ENCODE measurements at places on chromosomes 7 and 10.

- no peak for DNase-seq
These were observed 27.7 kb downstream of the RAMP3 start for GRCh38 chr7:45185028-45185863.

DNA sequence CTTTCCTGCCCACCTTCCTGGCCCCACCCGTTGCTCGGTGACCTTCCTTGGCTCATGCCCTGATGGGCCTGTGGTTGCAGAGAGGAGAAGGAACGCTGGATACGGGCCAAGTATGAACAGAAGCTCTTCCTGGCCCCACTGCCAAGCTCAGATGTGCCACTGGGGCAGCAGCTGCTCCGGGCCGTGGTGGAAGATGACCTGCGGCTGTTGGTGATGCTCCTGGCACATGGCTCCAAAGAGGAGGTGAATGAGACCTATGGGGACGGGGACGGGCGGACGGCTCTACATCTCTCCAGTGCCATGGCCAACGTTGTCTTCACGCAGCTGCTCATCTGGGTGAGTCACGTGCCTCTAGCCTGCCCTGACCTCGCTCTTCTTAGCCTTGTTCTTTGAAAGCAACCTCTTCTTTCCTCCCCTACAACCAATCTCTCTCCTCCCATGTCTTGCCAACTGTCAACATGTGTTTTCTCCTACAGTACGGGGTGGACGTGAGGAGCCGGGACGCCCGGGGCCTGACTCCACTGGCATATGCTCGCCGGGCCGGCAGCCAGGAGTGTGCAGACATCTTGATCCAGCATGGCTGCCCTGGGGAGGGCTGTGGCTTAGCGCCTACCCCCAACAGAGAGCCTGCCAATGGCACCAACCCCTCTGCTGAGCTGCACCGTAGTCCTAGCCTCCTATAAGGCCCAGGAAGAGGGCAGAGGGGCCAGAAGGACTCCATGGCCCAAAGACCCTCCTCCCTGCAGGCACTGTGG lies 24.1 kb downstream of the GBX1 start:
- DNase-seq, result no peak

- no peak for DNase-seq
These were observed 73.1 kb downstream of the CRPPA start for GRCh38 chr7:16348251-16348650.

- no peak for DNase-seq
These were observed 112.0 kb downstream of the EEPD1 start for GRCh38 chr7:36264913-36265516.

- DNase-seq, result peak; percentile 99
These were observed 10.7 kb downstream of the ESYT2 start for GRCh38 chr7:158818325-158819213.

DNA sequence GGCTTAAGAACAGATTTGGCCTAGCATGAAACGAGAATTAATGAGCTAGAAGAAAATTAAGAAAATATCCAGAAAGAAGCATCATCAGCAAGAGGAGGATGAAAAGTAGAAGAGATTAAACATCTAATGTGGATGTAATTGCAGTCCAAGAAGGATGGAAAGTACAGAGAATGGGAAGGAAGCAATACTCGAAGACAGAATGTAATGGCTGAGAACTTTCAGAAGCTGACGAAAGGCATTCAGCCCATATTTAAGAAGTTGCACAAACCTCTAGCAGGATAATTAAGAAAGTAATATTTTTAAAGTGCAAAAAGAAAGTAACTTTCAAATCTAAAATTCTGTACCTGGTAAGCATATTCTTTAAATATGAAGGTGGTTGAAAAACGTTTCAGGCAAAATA lies 60.7 kb downstream of the TRIM24 start:
- DNase-seq, result no peak

DNA sequence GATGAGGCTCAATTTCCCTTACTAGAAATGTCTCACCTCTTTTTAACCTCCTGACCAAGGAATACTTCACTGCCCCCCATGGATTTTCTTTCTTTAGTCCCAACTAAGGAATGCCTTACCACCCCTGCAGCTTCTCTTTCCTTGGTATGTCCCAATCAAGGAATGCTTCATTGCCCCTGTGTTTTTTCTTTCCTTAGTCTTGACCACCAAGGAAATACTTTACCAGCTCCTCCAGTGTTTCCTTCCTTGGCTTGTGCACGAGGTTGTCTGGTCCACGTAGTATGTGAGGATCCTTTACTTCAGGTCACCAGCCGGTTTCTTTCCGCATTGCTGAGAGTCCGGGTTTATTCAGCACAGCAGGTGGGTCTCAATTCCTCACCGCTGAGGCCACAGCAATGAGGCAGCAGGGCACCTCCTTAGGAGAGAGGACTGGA lies 59.3 kb downstream of the CYP2C9 start:
- no peak for DNase-seq

DNA sequence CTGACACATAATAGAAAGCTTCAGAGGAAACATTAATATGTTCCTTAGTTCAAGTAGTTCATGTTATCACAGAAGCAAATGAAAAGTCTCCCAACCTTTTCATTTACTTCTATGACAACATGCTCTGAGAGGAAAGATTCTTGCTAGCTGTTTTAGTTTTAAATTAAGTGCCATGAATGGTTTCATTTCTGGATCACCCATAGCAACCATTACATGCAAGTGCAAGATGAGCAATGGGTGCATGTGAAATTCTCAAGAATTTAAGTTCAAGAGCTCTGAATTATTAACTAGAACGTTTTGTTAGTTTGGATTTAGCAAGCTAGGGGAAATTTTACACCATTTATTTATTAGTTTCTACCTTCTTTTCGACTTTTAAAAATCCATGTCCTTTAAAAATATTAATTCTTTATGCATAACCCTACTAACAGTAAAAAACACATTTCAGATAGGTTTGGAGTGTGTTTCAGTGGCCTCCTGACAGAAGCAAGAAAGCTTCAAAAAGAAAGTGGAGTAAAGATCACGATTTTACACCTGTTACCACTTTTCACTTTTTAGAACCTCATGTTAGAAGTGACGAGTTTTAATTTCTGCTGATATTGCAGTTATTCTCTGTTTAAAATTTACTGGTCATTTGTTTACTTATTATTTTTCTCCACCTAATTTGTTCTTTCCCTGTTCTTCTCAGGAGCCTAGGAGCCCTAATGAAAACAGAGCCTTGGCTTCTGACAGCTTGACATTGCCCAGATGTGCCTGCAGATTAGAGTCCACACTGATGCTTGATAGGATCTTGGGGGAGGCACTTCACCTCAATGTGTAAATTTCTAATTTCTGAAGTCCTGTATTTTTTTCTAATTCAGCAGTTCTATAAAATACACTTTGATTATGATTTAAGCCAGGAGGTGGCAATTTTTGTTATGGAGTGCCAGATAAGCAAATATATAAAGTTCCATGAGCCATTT lies 995.3 kb upstream of the PHF14 start:
- DNase-seq, result no peak

DNA sequence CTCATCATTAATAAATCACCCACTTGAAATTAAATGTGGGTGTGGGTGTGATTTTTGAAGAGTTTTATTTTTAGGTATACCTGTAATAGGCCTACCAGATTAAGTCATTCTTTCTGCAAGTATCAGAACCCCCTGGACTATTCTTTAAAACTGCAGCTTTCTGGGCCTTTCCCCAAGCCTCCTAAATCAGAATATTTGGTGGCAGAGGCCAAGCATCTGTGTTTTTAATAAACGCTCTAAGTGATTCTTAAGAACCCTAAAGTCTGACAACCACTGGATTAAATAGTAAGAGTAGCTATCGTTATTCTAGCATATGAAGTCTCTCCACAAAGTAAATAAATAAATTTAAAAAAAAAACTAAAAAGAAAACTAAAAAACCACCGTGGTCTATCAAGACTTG lies 703.0 kb upstream of the NRP1 start:
- no peak for DNase-seq

- no peak for DNase-seq
These were observed 104.7 kb downstream of the FGFR2 start for GRCh38 chr10:121493521-121493920.

DNA sequence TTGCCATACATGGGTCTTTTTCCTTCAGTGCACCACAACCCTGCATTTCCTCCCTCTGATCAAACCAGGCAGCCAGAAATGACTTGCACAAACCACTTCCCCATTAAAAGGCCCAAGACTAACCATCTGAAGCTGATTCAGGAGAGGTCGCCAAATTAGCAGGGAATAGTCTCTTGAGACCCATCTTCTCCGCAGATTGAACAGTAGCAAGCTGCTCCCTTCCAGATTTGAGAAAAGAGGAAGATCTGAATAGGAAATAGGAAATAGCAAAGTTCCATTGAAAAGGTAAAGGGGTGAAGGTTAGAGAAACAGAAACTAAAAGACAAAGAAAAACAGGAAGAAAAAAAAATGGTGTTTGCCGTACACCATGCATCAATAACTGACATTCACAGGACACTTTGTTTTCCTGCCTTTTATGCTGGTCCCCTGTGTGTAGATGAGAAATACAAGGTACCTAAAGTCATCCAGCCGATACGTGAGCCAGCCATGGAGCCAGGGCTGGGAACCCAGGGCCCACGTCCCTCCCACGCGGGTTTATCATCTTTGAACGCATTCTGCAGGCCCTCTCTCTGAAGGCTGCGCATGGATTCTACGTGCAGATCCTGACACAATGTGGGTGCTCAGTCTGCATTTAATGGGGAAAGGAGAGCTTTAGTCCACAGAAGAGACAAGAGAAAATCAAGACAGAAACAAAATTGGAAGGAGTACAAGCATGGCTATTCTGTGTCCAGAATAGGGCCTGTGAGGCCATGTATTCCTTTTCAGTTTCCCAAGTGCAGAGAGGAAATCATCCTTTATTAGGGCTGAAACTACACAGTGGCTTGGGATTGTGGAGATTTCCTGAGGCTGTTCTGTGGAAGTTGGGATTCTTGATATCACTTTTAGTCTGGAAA lies 268.4 kb upstream of the NPVF start:
- no peak for DNase-seq

DNA sequence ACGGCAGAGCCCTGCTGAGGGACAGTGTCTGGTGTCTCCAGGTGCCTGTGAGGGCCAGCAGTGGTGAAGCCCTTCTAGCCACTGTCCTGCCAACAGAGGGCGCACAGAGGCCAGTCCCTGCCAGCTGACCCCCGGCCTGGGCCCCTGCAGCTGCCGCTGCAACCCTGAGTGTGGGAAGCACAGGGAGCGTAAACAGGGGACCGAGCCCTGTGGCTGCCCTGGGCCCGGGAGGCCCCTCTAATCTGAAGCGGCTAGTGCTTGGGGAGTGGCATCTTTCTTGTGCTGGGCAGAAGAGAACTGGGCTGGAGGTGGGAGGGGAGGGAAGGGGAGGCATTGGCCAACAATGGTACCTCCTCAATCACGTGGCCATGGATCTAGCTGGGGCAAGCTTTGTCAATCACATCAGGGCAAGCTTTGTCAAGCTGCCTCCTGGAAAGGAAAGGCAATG lies 34.6 kb downstream of the TRIM8 start:
- no peak for DNase-seq

DNA sequence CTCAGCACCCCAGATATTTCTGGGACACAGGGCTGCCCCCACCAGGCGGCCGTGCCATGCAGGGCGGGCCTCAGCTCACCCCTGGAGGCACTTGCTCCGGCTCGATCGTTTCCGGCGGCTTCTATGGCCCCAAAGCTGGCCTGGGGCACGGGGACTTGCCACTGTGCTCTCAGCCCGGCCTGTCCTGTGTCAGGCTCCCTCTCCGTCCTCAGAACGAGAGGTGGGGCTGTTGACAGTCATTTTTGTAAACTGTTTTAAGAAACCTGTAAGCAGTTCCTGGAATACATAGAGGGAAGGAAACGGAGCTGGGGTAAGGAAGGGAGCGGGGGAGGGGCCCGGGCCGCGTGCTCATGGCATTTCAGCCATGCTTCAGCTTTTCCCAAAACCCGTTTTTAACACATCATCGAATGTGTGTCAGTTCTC lies 30.7 kb upstream of the PRKAR1B start:
- no peak for DNase-seq

DNA sequence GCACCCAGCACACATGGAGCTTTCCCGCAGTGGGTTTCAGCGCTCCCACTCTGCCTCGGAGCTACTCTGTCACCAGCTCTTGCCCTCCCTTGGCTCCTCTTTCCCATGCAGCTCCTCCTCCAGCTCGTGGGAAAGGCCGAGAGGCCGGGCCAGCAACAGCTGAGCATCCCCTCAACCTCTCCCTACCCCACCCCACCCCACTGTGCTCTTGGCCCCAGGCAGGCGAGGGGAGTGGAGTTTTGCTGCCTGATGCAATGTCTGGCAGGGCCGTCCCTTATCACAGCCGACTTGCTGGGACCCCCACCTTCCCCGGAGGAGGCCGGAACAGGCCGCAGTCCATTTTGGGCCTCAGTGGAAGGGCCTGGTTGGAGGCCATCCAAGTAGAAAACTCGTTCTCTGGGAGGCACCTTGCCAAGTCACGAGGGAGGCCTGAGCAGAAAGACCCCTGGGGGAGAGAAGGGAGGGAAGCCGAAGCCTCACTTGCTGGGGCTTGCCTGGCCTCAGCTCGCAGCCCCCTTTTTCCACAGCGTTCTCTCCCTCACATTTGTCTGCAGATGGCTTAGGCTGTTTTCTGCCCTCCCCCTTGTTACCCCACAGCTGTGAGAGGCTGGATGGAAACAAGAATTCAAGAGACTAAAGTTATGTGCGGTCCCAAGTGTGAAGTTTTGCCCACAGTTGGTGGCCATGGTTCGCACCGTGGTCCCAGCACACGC lies 35.3 kb downstream of the CHST3 start:
- DNase-seq, result no peak

DNA sequence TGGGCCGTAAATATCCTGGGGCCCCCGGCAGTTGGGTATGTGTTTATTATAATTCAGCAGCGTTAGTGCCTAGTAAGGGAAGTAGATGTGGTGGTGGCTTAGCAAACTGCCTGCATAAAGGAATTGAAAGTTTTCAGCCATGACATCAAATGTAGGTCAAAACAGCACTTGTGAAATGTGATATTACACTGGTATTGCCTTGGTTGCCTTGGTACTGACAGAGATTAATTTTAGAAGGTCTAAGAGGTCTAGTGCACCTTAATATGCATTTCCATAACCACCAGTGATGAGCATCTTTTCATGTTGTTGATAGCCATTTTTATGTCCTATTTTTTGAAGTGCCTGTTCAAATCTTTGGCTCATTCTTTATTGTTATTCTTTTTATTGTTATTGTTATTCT lies 50.1 kb downstream of the VWC2 start:
- no peak for DNase-seq

DNA sequence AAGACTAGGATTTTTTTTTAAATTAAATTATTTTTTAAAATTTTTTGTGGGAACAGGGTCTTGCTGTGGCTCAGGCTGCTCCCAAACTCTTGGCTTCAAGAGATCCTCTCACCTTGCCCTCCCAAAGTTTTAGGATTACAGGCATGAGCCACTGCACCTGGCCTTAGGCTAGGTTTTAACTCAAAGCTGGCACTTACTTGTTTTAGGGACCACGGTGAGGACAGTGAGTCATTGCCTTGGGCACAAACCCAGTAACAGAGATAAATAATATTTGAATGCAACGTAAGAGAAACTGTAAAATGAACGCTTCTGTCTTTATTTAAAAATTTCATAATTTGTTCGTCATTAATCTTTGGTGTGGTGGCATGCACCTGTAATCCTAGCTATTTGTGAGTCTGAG lies 96.6 kb downstream of the GATA3 start:
- no peak for DNase-seq

GRCh38 chr10:110344622-110345021 lies 39.9 kb upstream of the SMNDC1 start:
- DNase-seq, result no peak
